SHP77 (cell line): ENCODE measurements at places on chromosomes 11 and 22.

- no peak for DNase-seq
Observed at GRCh38 chr22:17056058-17056457, 28.7 kb upstream of the IL17RA start.

GRCh38 chr11:95554911-95555310 is 234.7 kb downstream of the FAM76B start:
- no peak for DNase-seq

DNA sequence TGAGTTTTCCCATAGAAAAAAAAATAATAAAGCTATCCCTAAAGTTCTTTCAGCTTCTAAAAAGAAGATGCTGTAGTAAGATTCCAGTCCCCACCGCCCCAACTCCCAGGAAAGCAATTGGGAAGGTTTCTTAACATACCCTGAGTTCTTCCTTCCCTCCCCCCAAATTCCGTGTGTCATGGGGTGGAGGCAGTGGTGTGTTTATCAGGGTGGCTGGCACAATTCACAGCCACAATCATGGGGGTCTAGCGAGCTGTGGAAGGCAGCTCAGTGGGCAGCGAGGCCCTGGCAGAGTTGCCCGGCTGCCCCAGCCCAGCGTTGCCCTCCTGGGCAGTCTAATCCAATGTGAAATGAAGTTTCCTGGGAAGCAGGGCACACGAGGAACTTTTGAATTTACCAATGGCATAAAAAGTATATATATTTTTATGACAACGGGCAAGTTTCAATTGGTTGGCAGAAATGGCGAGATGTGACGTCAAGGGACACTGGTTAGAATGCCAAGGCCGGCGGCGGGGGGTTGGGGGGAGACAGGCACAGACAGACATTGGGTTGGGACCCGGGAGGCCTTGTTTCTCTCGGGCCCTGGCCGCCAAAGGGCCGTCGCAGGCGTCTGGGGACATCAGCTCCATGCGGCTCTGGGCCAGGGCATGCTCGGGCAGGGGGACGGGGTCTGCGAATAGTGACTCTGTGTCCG is 80.7 kb upstream of the PPARA start:
- DNase-seq, result peak; percentile 97

DNA sequence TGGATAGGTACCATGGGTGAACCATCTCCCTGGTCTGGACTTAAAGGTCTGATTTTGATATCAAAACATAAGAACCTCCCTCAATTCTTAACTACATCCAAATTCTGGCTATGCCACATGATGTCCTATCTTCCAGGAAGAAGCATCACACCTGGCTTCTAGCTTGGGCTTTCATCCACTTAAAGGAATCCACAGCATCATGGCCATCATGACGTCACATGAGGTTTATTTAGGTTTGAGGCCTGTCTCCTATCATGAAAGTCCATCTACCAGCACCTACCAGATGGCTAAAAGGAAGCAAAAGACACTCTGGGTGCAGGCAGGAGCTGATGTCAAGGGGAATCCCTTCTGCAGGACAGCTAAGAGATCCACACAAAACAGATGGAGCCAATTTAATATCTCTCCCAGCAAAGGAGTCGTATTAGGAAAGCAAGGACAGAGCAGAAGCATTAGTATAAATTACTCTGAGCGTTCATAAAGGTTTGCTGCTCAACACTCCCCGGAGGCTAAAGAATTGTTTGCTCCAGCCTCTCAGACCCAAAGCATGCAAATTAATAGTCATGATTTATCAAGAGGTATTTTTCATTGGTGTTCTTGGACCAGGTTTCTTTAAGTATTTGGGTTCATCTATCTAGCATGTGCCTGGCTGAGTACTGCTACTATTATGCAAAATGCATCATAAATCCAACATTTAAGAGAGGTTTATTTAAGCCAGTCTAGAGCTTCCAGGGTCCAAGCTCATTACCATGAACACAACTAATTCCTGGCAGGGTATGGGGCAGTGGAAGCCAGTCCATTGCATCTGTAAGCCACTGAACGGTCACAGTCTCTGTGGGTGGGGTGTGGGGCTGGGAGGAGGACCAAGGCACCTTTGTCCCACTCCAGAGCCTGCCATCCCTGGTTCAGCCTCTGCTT is 47.2 kb downstream of the GALNT18 start:
- DNase-seq, result no peak

GRCh38 chr11:47355283-47356128 is 3.0 kb upstream of the MYBPC3 start:
- peak; percentile 98 for DNase-seq

DNA sequence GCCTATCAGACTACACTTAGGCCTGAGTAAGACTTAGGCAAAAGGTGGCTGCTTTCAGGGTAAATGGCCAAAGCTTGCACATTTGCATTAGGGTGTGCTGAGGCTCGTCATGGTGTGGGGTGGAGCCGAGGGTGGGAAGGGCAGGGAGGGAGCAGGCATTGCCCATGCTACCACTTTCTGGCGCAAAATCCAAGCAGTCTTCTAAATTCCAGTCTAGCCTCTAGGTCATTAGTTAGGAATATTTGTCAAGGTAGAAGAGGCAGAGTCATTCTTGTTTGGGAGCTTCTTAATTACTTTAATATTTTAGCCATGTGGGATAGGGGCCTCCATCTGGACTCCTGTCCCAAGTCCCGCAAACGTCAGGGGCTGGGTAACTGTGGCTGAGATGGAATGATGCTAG is 28.6 kb downstream of the SCUBE1 start:
- DNase-seq, result no peak
